ENCODE measurements at places on chromosomes 6 and 20.
A peak's percentile ranks its signal among the peaks of the same experiment; 100 is the strongest.

DNA sequence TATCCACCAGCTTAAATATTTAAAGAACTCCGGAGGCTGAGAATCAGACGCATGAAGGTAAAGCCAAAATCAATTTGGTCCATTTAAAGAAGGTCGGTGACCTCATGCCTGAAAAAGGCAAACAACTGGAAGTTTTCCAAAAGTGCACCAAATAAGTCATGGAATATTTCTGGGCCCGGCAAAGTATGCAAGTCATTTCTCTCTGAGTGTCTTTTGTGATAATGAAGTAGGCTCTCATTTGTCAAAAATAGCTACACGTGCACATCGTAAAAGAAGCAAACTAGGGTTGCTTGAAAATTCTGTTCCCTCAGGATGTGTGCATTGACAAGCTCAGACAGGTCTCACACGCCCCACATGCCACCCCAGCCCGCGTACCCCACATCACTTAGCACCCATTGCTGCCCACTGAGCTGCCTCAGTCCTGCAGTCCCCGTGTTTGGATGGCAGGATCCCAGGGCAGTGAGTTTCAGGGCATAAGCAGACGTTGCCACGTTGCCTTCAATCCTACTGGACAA lies 20.5 kb upstream of the PYGB start:
- no peak for DNase-seq

DNA sequence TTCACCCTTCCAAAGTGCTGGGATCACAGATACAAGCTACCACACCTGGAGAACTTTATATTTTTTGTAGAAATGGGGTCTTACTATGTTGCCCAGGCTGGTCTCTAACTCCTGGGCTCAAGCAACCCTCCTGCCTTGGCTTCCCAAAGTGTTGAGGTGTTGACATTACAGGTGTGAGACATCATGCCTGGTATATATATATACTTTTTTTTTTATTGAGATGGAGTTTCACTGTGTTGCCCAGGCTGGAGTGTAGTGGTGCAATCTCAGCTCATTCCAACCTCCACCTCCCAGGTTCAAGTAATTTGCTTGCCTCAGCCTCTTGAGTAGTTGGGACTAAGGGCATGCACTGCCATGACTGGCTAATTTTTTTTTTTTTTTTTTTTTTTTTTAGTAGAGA lies 5.4 kb downstream of the FKBP5 start:
- DNase-seq: no peak

DNA sequence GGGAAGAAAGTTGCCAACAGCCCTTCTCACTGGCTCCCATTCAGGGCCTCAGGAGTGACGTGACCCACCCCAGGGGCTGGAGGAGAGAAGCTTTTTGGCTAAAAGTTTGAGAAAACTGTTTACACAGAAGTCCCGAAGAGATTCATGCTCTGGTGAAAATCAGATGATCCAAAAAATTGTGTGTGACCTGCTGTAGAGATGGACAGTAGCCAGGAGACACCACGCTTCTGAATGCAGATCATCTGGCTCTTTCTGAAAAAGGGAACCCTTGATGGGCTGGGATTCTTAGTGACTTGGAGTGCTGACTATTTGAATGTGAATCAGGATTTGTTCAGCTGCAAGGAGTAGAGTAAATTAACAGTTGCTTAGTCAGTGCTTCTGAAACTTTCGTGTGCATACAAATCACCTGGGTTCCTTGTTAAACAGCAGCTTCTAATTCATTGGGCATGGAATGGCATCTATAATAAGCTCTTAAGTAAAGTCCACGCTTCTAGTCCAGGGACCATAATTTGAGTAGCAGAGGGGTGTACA lies 265.1 kb downstream of the PREX1 start:
- DNase-seq: no peak

GRCh38 chr20:54510541-54511129 lies 35.2 kb downstream of the DOK5 start:
- no peak for DNase-seq

DNA sequence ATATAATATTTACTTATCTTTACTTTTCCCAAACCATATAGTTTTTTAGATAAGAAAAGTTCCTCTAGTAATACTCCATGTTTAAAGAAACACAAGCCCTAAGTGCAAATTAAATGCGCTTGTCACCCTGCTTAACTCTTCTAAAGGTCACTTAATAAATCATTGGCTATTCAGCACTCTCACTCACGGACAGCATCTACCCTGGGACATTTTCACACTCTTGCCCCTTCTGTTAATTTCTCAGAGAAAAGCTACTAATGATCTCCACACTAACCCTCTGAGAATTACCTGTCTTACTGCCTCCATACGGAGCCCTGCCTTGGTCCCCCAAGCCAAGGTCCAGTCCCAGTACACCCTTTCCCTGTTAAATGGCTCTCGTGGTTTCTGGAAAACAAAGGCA lies 102.2 kb downstream of the NRN1 start:
- DNase-seq: no peak

- no peak for DNase-seq
Observed at GRCh38 chr6:150249261-150249660, 106.4 kb downstream of the PPP1R14C start.

GRCh38 chr6:159919800-159920199 lies 29.0 kb downstream of the MAS1 start:
- DNase-seq: no peak

GRCh38 chr6:71478834-71479541 lies 190.4 kb downstream of the OGFRL1 start:
- DNase-seq: no peak

- DNase-seq: peak; percentile 96
Observed at GRCh38 chr6:43369174-43370002, at the start of gene ZNF318. TSS of gene ZNF318 (minus strand) at chr6:43369647. CDS start at chr6:43369365, 282 bp downstream.

GRCh38 chr20:50713657-50714101 lies 17.7 kb upstream of the PARD6B start:
- DNase-seq: no peak

DNA sequence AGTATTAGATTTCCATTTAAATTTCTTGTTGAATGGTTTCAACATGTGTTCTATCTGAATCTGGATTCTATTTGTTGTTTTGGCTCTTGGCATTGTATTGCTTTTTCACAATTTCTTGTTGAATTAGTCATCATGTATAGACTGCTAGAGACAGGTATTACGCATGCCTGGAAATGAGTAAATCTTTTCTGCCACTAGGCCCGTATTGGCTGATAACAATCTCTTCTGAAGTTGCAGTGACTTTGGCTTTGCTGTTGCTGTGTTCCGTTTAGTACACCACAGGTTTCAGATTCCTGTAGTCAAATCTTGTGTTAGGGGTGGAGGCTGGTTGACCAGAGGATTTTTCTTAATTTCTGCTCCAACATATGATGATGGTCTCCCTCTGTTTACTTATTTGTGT lies 1339.4 kb downstream of the GRIK2 start:
- DNase-seq: no peak

DNA sequence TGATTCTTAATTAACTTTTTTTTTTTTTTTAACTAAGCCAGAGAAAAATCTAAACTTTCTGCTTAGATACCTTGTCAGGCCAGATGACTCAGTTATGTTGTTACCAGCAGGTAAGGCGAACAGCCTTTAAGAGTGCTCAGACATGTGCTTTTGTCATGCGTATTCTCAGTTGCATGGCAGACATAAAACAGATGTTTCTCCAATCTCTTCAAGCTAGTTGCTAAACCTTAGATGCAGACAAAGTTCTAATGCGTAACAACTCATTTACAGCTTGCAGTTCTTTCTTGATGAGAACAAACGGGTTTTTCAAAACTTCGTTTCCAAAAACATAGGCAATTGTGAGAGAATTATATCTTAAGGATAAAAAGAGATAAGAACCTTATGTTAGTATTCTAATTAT lies 49.6 kb upstream of the GFRAL start:
- no peak for DNase-seq

DNA sequence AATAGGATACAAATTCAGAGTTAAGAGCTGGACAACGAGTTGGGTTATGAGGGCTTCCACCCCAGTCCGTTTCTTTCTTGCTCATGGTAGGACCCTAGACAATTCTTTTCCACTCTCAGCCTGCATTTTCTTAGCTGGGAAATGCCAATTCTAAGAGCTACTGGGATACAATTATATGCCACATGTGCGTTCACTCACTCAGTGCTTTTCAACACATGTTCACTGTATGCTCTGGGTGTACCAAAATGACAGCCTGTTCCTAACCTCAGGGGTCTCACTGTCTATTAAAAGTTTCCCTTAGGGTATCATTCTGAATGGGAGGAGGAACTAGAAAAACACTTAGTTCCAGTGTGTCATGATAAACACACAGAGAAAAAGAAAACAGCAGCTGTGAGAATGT lies 505 bp upstream of the DEFB115 start:
- no peak for DNase-seq

DNA sequence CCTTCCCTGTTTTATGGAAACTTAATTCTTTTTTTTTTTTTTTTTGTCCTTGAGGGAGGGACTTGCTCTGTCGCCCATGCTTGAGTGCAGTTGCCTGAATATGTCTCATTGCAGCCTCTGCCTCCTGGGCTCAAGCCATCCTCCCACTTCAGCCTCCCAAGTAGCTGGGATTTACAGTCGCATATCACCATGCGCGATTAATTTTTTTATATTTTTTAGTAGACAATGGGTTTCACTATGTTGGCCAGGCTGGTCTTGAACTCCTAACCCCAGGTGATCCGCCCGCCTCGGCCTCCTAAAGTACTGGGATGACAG lies 654 bp downstream of the TMEM14C start:
- no peak for DNase-seq

GRCh38 chr6:157107915-157108651 lies 215.2 kb downstream of the TMEM242 start:
- no peak for DNase-seq

DNA sequence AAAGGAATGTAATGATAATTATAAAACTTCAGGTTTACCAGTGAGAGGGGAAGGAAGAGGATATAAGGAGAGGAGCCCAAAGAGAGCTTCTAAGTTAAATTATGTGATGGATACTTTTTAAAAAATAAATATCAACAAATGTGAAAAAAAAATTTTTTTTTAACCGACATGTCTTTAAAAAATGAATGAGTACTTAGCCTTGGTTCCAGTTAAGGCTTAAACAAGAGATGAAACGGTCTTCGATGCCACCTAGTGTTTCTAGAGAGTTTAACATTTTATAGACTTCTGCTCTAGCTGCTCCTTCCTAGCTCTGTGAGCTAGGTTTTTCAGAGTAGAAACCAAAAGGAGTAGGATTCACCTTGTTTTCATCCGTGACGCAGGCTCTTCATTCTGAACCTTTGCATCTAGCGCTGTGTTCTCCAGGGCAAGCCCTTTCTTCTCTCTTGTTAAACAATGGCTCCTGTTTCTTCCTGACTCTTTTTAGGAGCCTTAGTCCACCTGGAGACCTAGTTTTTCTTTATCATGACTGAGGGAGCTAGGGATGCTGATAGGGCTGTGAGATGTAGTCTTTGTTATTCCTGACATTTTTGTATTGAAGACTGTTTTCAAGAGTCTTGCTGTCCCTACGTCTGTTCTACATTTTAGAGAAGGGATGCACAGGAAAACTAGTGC lies 42.4 kb upstream of the GNRH2 start:
- DNase-seq: peak; percentile 10

GRCh38 chr6:71656121-71656520 lies 230.2 kb upstream of the RIMS1 start:
- DNase-seq: no peak

GRCh38 chr20:17808357-17808756 lies 108.6 kb downstream of the BANF2 start:
- DNase-seq: no peak

DNA sequence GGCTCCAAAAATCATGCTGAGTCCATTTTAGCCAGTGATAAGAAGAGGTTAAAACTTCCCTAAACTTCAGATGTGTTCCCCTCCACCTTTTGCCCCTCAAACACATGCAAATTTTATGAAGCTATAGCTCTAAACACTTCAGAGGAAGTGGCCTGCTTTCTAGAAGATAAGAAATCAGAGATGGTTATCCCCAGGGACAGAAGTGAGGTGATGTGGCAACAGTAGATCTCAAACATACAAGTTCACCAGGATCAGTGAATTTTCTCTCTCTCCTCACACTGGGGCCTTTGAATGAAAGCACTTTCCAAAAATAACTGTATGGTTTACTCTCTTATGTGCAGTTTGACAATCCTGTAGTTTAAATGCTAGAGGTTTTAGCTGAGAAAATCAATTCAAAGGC lies 332.0 kb downstream of the BTBD9 start:
- DNase-seq: no peak

DNA sequence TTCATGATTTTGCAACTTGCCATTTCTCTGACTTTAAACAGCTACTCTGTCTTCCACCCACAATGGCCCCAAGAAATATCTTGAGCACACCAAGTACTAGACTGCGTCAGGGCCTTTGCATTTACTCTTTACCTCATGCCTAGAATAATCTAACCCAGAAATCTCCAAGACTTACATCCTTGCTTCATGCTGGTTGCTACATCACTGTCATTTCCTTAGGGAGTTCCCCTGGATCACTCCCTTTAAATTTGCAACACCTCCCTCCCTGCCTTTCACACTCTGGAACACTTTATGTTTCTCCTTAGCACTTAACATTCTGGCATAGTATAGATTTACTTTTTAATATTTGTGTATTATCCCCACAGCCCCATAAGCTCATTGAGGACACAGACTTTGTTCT lies 4.9 kb upstream of the ELOVL5 start:
- no peak for DNase-seq

DNA sequence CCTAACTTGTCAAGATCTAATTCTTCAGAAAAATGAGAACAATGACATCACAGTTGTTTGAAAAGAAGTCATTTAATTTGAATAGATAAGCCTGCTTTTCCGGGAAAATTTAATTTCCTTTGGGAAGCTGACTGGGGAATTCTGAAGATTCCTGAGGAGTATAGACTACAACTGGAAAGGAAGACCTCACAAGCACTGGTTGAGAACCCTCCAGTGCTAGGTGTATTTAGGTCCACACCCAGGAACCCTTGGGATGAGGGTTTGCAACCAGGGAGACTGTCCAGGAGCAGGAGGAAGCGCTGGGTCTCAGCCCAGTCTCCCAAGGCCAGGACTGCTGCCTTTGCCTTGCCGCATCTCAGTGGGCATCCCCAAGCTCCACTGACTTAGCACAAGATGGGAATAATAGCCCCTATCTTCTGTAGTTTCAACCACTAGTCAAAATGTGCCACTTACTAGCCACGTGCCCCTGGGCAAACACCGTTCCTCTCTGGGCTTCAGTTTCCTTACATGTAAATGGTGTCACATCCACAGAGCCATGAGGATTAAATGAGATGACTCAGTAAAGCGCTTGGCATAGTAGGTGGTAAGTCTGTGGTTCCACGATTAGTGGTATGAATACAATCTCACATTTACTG lies 6.9 kb upstream of the CD93 start:
- no peak for DNase-seq

DNA sequence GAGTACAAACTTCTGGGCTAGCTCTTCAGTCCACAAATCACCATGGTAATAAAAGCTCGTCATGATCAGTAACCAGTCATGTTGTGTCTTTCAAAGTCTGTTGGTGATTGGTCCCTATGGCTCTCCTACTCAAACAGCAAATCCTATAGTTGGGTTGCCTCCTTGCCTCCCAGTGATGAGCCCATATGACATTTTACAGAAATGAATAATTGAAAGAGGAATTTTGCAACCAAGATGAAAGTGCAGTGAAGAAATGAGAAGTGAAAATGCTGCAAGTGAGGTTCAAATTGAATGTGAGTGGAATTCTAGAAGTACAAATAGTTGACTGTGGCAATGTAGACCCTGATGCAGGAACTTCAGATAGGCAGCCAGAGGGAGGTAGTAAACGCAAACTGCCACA lies 5.1 kb upstream of the SIRPD start:
- no peak for DNase-seq

- no peak for DNase-seq
Observed at GRCh38 chr6:11196511-11197174, 35.8 kb downstream of the NEDD9 start.

All from CD4-positive, alpha-beta T cell treated with Interleukin-6 for 4 hours (primary cell).